ENCODE measurements at places on chromosomes 4 and X.

DNA sequence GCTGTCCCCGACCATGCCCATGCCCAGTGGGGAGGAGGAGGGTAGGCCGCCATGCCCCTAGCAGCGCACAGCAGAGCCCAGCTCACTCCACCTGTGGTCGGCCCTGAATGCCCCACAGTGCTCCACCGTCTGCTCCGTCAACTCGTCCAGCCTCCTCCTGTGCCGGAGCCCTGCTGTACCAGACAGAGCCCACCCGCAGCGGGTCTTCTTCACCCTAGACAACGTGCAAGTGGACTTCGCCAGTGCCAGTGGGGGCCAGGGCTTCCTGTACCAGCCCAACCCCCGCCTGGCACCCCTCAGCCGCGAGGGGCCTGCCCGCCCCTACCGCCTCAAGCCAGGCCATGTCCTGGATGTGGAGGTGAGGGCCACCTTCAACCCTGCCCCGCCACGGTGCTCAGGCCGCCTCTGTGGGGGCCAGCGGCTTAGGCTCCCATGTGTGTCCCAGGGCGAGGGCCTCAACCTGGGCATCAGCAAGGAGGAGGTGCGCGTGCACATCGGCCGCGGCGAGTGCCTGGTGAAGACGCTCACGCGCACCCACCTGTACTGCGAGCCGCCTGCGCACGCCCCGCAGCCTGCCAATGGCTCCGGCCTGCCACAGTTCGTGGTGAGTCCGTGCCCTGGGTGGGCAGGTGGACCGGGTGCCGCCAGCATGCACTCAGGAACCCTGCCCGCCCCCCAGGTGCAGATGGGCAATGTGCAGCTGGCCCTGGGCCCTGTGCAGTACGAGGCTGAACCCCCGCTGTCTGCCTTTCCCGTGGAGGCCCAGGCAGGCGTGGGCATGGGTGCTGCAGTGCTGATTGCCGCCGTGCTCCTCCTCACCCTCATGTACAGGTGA, 6.9 kb upstream of the SRPK3 start:
- H3K27ac ChIP-seq: no peak overlapping the region
- no peaks in the 10 kb centered on the region for H3K36me3 ChIP-seq
- no peaks in the 10 kb centered on the region for H3K4me1 ChIP-seq

GRCh38 chr4:48137846-48138245, 3.8 kb upstream of the TXK start:
- H3K4me3 ChIP-seq: no peak overlapping the region
- H3K27me3 ChIP-seq: no peaks in the 10 kb centered on the region
- H3K4me1 ChIP-seq: no peaks in the 10 kb centered on the region

- H3K4me3 ChIP-seq: no peak overlapping the region
- no peaks in the 10 kb centered on the region for H3K36me3 ChIP-seq
- peaks cover 2% of the 10 kb centered on the region for H3K27me3 ChIP-seq
- no peak overlapping the region for H3K27ac ChIP-seq
- no peak for DNase-seq
- H3K4me1 ChIP-seq: no peaks in the 10 kb centered on the region
These were observed 4.7 kb downstream of the GLRB start for GRCh38 chr4:157080605-157081004.

DNA sequence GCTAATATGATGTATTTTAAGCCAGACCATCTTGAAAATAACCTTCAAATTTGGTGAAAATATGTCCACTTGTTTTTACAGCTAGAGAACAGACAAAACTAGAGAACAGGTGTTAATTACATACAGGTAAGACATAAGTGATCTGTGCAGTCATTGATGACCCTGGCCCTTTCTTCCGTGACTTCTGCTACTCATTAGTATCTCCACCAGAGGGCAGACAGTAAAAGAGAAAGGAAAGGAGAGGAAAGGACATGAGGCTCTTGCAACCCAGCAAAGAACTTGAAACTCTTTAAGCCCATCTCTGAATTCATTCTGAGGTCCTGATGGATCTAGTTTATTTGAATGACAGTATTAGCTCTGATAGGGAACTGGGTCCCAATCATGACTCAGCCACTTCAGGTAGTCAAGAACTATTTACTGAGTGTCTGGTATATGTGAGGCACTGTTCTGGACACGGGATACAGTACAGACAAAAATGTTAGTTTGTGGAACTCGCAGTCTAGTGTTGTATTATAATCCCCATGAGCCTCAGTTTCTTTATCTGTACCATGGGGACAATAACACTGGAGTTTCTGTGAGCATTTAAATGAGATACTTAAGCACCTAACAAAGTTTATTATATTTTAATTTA, 121.0 kb upstream of the TEX13D start:
- H3K4me3 ChIP-seq: no peak overlapping the region
- H3K36me3 ChIP-seq: no peaks in the 10 kb centered on the region
- no peaks in the 10 kb centered on the region for H3K4me1 ChIP-seq
- H3K27ac ChIP-seq: no peak overlapping the region
- DNase-seq: no peak
- no peaks in the 10 kb centered on the region for H3K27me3 ChIP-seq

DNA sequence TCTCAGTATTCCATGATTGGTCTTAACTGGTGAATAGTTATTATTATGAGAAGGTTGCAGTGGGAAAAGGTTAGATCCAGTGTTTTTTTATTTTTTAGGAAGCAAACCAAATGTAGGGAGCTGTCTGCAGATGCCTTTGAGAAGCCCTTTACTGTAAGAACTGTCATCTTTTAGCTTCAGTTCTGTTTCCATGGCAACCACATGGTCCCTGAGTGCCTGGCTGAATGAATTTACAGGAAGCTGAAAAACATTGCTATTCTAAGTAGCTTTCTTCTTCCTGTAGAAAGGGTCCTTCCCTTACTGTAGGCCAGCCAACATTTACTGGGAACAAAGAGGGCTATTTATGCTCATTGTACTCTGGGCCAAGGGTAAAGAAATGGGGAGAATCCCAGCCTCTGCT, 103.3 kb downstream of the DCLK2 start:
- H3K4me1 ChIP-seq: no peaks in the 10 kb centered on the region
- H3K27ac ChIP-seq: no peak overlapping the region
- DNase-seq: no peak
- no peaks in the 10 kb centered on the region for H3K27me3 ChIP-seq

DNA sequence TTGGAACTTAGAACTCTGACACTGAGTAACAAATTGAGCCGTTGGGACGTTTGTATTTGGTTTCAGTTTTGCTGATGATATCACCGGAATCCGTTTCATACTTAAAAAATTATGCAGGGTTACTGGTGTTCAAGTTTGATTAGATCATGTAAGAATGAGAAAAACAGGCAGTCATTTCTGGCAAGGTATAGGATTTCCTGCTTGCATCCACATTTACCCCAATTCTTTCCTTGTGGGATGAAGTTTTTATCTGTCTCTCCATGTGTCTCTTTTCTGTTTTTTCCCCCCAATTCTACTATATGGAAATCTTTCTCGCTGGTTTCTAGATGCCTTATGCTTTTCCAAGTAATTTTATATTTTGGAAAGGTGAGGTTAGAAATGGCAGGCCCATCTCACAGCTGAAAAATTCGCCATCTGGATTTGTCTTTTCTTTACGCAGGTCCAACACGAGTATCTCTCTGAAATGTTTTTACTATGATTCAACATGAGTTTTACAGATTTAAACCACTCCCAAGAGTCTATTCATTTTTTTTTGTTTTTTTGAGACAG, 197.9 kb downstream of the SHOX start:
- H3K27me3 ChIP-seq: no peaks in the 10 kb centered on the region
- H3K36me3 ChIP-seq: no peaks in the 10 kb centered on the region
- H3K4me1 ChIP-seq: no peaks in the 10 kb centered on the region
- DNase-seq: no peak
- no peak overlapping the region for H3K27ac ChIP-seq

DNA sequence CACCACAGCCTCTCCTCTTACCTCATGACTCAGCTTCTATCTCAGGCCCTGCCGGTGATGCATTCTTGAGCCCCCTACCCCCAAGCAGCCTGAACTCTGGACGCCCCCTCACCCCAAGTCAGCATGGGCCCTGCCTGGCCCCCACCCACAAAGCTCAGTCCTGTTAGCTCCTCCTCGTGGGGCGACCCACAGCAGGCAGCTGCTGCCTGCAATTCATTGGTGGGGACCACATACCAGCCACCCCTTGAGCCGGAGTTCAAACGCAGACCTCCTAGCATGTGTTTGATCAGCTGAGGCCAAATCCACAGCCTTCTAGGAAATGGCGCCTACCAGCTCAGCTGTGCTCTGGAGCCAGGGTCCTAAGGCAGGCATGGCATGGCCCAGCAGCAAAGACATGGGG, 111.8 kb downstream of the EFNB1 start:
- no peak for DNase-seq

- no peak for DNase-seq
- peaks cover 49% of the 10 kb centered on the region for H3K27me3 ChIP-seq
- H3K4me1 ChIP-seq: 0 out of 2 replicates have a peak, but pooled peaks cover 1% of the 10 kb centered on the region
- no peak overlapping the region for H3K27ac ChIP-seq
These were observed 529 bp upstream of the CITED1 start for GRCh38 chrX:72306085-72306801.

- H3K27ac ChIP-seq: no peak overlapping the region
- no peak for DNase-seq
- peaks cover 1% of the 10 kb centered on the region for H3K27me3 ChIP-seq
- H3K36me3 ChIP-seq: no peaks in the 10 kb centered on the region
These were observed 211.0 kb downstream of the NWD2 start for GRCh38 chr4:37455301-37456131.

DNA sequence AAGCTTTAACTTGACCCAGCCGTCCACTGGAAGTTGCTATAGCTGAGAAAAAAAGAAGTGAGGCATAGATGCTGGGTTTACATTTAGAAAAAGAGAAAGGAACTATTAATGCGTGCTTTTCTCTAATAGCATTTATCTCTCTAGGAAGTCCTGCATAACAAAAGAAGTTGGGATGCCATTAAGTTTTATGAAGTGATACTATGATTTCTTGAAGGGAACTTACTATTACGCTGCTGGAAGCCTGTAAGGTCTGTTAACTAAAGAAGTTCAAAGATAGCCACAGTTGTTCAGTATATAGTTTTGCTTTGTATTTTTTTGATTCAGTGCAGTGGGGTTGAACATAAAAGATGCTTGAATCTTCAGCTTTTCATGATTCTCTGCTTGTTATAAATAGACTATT, 203.4 kb downstream of the CCSER1 start:
- H3K36me3 ChIP-seq: no peaks in the 10 kb centered on the region
- DNase-seq: no peak
- no peak overlapping the region for H3K27ac ChIP-seq
- H3K27me3 ChIP-seq: no peaks in the 10 kb centered on the region

All from iPS DF 6.9 (cell line).